ENCODE measurements at places on chromosomes 3 and 15.

DNA sequence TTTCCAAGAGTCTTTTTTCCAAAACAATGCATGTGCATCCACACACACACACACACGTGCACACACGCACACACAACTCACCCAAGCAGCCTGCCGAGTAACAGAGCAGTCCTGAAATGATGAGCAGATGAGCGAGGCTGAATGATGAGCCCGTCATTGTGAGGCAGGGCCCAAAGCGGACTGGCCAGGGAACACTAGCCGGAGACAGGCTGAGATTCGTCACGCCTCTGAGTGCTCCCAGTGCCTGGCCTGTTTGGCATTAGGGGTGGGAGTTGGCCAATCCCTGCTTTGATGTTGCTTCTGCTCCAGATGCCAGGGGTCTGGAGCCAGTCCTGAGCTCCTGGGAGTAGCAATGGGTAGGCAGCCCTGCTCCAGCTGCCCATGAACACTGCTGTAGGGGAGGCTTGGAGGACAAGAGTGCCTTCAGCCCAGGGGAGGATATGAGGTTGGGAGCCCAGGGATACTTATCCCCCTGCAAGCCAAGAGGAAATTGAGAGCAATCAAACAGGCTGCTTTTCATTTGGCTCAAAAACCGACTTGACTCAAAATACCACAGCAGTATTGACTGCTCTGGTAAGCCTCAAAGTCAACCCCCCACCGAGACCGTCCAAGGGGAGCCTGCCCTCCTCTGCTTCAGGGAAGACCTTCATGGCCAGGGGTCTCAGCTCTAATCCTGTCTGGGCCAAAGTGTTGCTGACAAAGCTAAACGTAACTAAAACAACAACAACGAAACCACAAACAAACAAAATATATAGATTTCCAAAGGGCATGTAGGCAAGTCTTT, 22.9 kb downstream of the COLQ start:
- DNase-seq, result no peak

DNA sequence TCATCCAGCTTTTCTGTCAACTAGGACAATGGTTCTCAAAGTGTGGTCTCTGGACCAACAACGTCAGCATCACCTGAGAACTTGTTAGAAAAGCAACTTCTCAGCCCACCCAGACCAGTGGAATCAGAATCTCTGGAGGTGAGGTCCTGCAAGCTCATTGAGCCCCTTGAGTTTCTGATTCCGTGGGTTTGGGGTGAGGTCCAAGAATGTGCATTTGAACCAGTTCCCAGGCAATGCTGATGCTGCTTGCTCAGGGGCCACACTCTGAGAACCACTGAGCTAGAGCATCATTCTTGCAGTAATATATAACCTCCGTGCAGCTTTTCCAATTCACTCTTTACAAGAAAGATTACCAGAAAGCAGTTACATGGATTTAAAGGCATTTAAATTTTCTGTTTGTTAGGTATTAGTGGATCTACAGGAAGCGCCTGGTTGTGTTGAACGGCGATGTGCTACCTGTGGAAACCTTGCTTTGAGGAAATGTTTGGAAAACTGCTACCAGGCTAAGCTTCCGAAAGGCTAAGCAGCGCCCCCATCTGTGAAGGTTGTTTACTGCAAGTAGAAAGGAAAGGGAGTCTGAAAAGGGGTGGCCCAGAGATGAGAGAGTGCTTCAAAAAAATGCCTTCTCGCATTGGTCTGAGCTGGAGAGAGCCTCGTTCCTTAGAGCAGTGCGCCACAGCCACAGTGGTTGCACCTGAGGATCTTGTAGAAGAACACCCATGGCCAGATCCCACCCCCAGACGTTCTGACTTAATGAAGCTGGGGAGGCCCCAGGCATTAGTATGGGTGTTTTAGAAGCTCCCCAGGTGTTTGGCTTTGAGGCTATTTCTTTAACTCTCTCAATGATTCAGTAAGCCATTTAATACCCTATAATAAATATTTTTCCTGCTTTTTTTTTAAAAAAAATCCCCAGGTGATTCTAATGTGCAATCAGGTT, 50.0 kb downstream of the RLBP1 start:
- no peak for DNase-seq

DNA sequence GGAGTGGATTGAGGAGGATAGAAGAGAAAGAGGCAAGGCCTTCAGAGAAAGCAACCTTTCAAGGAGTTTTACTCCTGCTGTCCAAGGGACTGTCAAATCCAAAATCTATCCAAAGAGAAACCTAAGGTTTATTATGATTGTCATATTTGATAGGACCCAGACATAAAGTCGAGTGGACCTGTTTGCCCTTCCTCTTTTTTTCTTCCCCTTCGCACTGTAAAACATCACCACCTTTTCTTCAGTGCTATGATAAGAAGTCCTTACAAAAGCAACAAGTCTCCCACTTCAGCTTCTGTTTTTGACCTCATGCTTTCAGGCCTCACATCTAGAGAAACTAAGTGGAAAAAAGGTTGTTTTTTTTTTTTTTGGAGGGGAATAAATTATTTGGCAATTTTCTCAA, 73.0 kb downstream of the TRPC1 start:
- DNase-seq, result no peak

- no peak for DNase-seq
These were observed 31.6 kb upstream of the CEP152 start for GRCh38 chr15:48842501-48842900.

- no peak for DNase-seq
These were observed 107.0 kb downstream of the IGF2BP2 start for GRCh38 chr3:185717627-185718402.

DNA sequence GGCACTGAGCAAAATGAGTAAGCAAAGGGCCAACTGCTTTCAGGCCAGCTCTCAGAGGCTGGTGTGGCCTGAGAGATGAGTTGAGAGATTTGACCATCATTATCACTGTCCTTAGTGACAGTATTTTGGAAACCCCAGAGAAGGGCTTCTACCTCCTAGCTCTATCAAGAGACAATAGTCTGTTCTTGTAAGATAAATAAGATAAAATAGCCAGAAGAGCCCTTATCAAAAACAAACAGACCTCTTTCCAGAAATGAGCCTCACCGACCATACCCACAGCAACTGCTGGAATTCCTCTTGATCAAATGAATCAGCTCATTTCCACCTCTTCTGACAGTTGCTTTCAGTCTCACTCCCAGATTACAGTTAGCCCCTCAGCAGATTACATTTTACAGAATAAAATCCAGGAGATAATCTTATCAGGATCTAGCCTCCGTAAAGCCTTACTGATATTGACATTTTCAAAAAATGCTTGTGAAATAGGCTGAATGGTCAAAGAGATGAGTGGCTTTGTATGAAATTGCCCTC, 4.5 kb downstream of the HDC start:
- no peak for DNase-seq
